ENCODE measurements at places on chromosomes 6 and 20. TPM values are rescaled to one million over a fixed set of nuclear protein-coding genes. Genes with fewer than 3 reads are reported as not detected.
A peak's percentile ranks its signal among the peaks of the same experiment; 100 is the strongest.

DNA sequence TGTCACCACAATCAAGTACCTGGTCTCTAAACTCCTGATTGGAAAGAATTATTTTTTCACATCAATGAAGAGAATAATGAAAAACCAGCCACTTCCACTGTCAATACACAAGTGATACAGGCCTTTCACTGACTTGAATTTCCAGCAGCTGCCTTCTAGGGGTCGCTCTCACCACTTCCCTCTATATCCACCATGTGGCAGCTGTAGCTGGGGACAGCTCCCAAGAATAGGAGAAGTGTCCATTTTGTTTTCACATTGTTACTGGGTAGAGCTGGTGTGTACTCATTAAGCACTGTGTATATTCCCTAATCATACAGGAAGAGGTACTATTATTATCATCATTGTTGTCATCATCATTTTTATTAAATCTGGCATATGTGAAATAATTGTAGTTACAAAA is 438.4 kb upstream of the SPTLC3 start:
- no peaks in the 10 kb centered on the region for H3K36me3 ChIP-seq
- DNase-seq: no peak
- no peaks in the 10 kb centered on the region for H3K4me1 ChIP-seq
- no peak overlapping the region for H3K4me3 ChIP-seq

PIM1 gene
- 183 TPM for total RNA-seq

DNA sequence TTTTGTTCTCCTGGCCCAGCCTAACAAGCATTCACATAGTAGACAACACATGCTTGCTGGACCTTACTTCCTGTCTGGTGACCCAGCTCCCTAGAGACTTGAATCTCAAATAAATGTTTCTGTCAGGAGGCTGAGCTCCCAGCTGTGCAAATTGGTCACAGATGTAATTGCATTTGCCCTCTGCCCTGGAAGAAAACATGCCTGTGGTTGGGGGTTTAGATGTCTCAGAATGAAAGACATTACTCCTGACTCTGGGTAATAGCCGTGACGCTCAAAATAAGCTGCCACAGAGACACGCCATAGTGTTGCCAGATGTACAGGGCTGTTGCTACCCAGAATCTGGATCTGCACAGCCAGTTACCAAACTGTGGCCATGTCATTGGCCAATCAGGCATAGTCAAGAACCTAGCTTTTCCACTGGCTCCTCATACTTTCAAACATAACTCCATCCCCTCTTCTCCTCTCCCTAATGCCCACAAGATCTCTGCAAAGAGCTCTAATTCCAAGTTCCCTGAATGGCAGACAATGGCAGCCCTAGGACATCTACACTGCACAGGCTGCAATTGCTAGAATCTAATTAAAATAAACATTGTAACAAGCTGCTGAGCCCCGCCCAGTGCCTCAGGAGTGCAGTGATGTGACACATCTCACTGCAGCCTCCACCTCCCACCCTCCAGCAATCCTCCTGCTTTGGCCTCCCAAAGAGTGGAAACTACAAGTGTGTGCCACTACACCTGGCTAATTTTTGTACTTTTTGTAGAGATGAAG is 32.8 kb upstream of the GMPR start:
- no peaks in the 10 kb centered on the region for H3K27me3 ChIP-seq
- H3K4me3 ChIP-seq: no peak overlapping the region
- no peaks in the 10 kb centered on the region for H3K4me1 ChIP-seq
- DNase-seq: no peak
- no peaks in the 10 kb centered on the region for H3K36me3 ChIP-seq

SLC12A5 gene
- 1.3 TPM for total RNA-seq

DNA sequence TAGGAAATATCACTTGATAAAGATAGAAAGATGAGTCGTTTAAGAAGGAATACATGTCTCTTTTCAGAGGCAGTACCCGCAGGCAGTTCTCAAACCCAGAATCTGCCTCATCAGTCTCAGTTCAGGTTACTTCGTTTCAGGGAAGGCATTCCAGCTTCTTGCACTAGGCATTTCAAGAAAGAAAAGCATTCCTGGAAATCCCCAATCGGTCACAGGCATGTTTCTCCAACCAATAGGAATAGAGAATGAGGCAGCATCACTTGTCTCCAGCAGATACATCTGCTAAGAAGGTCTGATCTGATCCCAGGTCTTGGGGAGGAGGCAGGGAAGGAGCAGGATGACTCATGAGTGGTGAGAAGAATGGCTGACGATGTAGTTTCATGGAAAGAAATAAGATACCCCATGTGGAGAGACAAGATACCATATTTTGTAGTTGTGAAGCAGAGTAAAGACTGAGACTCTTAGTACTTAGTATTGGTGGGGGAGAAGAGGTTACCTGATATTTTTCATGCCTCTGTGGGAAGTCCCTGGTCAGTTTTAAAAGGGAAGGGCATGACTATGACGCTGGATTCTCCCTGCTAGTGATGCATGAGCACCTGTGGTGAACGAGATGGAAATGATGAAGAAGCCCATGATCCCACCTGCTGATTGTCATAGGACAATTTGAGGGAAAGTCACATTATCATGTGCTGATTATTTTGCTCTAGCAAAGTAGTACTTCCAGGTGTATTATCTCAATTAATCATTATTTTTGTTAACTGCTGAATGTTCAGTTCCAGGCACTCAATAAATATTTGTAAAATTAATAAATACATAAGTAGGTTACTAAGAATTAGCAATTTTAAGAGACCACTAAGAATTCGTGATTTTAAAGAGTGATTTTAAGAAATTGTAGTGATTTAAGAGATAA is 20.3 kb upstream of the HLA-DRB1 start:
- no peaks in the 10 kb centered on the region for H3K36me3 ChIP-seq
- H3K4me1 ChIP-seq: peaks cover 7% of the 10 kb centered on the region
- peak overlapping the region; percentile 29 for H3K27ac ChIP-seq

DNA sequence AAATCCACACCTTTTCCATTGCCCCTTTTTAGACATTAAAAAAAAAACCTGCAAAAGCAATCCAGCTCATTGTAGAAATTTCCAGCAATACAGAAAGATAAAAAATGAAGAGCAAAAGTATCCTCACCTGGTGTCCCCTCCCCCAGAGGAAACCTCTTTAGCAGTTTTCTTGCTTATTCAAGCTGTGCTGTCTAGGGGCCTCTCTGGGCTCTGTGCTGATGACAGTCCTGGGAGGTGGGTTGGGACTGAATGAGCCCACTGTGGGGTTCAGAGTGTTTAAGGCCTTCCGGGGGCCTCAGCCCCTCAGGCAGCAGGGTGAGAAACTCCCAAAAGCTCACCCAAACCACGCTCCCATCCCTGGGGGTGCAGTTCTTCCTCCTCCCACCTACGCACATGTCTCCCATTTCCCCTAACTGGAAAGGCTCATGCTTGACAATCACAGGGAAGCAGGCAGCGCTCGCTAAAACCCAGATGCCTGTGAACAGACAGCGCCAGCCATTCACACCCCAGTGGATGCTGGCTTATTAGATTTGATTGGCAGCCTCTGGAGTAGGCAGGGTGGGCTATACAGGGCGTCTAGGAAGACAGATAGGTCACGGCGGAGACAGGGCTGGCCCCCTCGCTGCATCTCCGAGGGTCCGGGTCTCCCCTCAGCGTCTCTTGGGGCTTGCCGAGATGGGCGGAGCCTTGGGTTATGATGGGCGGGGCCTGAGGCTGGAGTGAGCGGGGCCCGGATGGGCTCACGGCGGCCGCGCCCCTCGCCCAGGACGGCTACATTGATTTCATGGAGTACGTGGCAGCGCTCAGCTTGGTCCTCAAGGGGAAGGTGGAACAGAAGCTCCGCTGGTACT is 4.6 kb downstream of the GUCA1A start:
- no peak overlapping the region for H3K27ac ChIP-seq
- no peaks in the 10 kb centered on the region for H3K36me3 ChIP-seq
- H3K27me3 ChIP-seq: peaks cover 2% of the 10 kb centered on the region
- H3K4me3 ChIP-seq: no peak overlapping the region

DNA sequence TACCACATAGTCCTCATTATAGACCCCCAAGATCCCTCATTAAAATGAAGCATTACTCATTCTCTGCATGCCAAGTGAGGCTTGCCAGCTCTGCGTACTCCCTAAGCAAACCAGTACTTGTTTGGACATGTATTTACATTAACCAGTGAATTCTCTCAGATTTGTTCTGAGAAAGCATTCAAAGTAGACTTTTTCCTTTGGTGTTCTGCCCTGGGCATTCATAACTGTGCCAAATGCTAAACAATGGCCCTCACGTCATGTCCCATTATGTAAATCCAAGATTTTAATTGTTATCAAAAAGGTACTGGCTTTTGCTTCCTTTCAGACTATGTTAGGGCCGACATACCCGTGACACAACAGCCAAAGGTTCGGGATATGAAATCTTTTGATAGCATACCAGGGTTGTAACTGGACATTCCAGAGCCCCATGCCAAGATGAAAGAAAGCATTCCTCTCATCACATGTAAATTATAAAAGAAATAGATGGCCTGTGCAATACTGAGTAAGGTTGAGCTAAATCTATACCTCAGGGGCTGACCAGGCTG is 164.2 kb downstream of the ADAT2 start:
- H3K36me3 ChIP-seq: no peaks in the 10 kb centered on the region
- H3K27me3 ChIP-seq: no peaks in the 10 kb centered on the region
- no peak overlapping the region for H3K27ac ChIP-seq
- no peaks in the 10 kb centered on the region for H3K4me1 ChIP-seq
- H3K4me3 ChIP-seq: no peak overlapping the region

GSTA3 gene
- not detected for total RNA-seq

DNA sequence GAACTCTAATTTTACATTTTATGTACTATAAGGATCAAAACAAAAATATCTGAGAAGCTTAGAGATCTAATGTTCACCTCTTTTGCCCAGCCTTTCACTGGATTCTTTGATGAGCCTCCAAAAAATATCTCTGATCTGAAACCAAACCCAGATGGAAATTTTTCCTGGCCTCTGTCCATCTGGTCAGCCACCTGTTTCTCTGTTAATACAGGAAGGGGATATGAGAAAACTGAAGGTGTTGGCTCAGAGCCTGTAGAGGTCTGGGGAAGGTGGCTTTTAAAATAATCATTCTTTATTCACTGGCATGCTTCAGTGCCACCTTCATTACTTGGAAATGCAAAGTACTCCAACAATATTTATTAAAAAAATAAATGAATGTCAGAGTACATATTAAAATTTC is 8.5 kb upstream of the MCM3 start:
- no peak overlapping the region for H3K27ac ChIP-seq
- H3K36me3 ChIP-seq: no peaks in the 10 kb centered on the region
- no peaks in the 10 kb centered on the region for H3K27me3 ChIP-seq

ENPP5 gene
- total RNA-seq: 0.19 TPM

- H3K27ac ChIP-seq: no peak overlapping the region
- no peaks in the 10 kb centered on the region for H3K4me1 ChIP-seq
- H3K4me3 ChIP-seq: no peak overlapping the region
- no peaks in the 10 kb centered on the region for H3K27me3 ChIP-seq
- no peak for DNase-seq
Measured at GRCh38 chr6:104710543-104711335, 149.0 kb downstream of the HACE1 start.

- no peak for DNase-seq
- H3K27me3 ChIP-seq: peaks cover 18% of the 10 kb centered on the region
- H3K36me3 ChIP-seq: no peaks in the 10 kb centered on the region
Measured at GRCh38 chr6:125742464-125743120, 6.8 kb upstream of the HEY2 start.

CST4 gene
- not detected for total RNA-seq

MACROD2 gene
- total RNA-seq: not detected

CALHM4 gene
- not detected for total RNA-seq

DNA sequence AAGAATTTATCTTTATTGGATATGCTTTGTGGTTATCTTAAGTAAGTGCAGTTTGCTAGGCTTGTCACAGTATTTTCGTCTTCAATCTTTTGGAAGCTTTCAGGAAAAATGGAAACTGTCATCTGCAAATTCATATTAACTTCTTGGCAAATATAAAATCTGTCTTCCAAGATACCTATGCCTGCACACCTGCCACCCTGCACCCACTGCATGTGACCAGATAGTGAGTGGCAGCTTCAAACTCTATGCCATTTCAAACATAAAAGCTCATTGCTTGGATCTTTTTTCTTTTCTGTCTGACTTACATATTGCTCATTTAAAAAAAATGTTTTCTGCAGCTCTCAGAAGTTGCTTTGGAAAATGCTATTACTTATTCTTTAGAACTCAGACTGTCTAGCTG is 14.1 kb downstream of the OPRM1 start:
- H3K36me3 ChIP-seq: no peaks in the 10 kb centered on the region
- H3K27me3 ChIP-seq: no peaks in the 10 kb centered on the region
- no peaks in the 10 kb centered on the region for H3K4me1 ChIP-seq
- no peak for DNase-seq
- H3K4me3 ChIP-seq: no peak overlapping the region

PAK5 gene
- not detected for total RNA-seq

GRCh38 chr20:3865152-3865886 is 18.7 kb downstream of the MAVS start:
- DNase-seq: no peak
- no peaks in the 10 kb centered on the region for H3K4me1 ChIP-seq
- peaks cover 59% of the 10 kb centered on the region for H3K36me3 ChIP-seq
- no peak overlapping the region for H3K27ac ChIP-seq
- no peaks in the 10 kb centered on the region for H3K27me3 ChIP-seq
- no peak overlapping the region for H3K4me3 ChIP-seq

DNA sequence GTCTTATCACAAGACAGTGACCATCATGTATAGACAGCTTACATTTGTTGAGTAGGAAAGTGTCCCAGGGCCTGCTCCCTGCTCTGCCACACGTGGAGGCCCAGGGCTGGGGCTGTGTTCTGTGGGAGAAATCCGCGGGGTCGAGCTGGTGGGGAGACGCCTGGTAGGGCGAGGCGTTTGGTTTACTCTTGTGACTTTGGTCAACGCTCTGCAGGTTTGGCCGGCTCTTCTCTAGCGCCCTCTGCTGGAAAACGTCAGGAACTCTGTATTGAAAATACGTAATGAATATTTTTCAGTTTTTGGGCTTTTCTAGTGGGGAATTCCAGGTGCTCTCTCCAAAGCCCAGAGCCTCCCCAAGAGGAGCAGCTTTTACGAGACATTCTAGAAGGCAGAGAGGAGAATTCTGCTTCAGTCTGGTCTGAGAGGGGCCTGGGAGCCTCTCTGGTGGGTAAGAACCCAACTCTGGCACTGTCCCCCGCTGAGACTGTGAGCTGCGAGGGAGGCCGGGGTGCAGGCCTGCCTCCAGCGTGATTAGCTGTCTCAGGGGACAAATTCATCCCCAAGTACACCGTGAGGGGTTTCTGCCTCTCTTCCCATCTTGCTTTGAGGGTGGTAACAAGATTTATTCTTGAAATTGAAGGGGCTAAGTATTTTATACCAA is 112.6 kb upstream of the RALGAPA2 start:
- no peak overlapping the region for H3K27ac ChIP-seq
- H3K36me3 ChIP-seq: no peaks in the 10 kb centered on the region
- no peak overlapping the region for H3K4me3 ChIP-seq
- peaks cover 5% of the 10 kb centered on the region for H3K27me3 ChIP-seq
- peak; percentile 63 for DNase-seq

Data from CD4-positive, alpha-beta T cell (primary cell).